ENCODE measurements at places on chromosomes 4 and X.

- DNase-seq = no peak
These were observed 7.1 kb downstream of the ATP5ME start for GRCh38 chr4:666822-667544.

GRCh38 chr4:21885770-21886169 is 62.8 kb downstream of the KCNIP4 start:
- DNase-seq = no peak

DNA sequence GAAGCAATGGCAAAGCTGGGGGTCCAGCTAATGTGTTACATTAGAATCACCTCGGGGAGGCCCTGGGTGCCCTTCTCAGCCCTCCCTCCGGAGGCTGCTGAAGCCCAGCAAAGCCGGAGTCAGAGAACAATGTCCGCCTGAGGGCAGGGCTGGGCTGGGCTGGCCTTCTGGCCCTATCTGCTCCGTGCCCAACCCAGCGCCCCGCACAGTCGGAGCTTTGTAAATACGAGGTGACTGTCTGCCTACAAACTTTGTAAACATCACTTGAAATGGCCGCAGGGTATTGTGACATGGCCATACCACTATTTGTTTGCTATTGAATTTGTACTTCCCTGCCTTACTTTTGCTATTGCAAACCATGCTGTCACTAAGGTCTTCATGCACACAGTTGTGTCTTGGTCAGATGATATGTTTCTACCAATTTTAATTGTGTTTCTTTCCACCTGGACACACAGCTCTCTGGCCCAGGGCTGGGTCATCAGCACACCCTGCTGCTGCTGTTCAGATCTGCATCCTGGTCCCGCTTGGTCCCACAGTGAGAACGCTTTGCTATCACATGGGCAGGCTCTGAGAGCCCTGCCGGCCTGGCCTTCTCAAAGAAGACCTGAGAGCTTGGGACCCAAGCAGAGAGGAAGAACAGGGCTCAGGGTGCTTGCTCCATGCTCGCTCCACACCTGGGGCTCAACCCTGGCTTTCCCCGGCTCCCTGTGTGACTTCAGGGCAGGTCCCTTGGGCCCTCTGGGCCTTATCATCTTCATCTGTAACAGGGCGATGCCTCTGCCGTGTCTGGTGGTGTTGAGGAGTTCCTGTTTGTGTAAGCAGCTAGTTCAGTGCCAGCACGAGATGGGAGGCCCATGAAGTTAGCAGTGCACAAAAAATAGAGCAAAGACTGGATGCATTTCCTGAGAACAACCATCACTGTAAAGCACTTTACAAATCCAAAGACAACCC is 2.3 kb downstream of the S100P start:
- DNase-seq = no peak

DNA sequence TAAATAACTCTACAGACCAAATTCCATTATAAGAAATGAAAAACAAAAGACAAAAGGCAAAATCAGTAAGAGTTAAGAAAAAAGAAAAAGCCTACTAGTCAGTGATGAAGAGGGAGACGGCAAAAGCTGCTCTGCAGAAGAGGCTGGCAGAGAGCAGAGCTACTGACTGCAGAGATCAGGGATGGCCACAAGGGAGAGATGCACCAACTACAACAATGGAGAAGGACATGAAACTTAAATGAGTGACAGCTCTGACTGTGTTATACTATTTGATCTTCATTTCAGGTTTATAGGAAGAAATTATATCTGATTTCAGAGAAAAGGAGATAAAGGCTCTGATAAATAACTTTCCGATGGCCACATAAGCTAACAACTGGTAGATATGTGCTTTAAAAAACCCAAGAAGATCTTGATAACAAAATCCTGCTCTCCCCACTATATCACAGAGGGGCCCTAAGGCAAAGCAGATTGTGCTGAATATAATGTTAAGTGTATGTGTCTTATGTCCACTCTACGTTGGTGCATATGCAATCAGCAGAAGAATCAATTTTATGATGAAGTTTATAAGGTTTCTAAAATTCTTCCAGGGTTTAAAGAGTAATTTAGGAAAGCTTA is 58.4 kb upstream of the COX18 start:
- DNase-seq = peak; percentile 53

DNA sequence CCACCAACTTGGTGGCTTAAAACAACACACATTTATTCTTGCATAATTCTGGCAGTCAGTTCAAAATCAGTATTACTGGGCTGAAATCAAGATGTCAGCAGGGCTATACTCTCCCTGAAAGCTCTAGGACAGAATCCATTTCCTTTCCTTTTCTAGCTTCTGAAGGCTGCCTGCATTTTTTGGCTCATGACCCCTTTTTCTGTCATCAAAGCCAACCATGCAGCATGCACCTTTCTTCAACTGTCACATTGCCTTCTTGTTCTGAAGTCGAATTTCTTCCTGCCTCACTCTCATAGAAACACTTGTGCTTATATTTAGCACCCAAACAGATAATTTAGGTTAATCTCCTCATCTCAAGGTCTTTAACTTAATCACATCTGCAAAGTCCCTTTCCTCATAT is 79.8 kb upstream of the PPP1R2C start:
- DNase-seq = no peak

DNA sequence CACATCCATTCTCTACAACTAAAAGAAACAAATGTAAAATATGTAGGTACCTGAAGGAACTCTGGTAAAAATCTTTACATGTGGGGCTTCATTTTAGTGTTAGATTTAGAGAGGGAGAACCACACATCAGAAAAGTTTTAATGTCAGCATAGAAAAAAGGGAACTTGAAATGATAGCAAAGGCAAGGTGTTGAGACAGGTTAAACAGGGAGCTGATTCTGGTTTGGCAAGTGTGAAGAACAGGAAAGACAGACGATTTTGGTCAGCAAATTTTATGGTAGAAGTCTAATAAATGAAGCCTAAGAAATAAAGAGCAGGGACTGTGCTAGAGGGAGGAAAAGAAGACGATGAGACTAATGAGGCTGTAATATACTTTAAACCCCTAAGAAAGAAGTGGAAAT is 67.6 kb upstream of the COX18 start:
- DNase-seq = no peak

GRCh38 chrX:38018766-38019425 is 12.5 kb downstream of the SYTL5 start:
- no peak for DNase-seq

DNA sequence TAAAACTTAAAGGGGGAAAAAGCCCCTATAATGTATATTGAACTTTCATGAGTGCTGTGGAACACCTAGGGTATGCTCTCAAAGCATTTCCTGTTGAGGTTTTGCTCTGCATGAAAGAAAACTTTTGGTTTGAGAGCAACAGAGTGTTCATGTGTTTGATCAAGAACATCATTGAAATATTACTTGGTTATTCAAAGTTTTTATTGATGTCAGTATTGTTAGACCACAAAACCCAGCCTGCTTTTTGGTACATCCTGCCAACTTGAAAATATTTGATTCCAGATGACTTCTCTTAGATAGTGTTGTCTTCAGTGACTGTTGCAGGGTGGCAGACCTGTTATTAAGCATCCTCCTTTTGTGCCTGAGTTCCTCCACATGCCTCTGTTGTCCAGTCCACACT is 68.0 kb downstream of the N4BP2 start:
- DNase-seq = no peak

GRCh38 chrX:111719426-111720210 is 38.6 kb downstream of the ALG13 start:
- no peak for DNase-seq

DNA sequence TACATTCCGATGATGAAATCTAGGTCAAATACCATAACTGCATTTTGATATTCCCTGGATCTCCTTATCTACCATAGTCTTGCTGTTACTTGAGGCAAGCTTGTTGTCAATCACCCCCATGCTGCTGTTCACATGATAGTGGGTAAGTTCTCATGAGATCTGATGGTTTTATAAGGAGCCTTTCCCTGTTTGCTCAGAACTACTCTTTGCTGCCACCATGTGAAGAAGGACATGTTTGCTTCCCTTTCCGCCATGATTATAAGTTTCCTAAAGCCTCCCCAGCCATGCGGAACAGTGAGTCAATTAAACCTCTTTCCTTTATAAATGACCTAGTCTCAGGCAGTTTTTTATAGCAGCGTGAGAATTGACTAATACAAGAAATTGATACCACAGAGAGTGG is 432.0 kb downstream of the GLUD2 start:
- DNase-seq = no peak

DNA sequence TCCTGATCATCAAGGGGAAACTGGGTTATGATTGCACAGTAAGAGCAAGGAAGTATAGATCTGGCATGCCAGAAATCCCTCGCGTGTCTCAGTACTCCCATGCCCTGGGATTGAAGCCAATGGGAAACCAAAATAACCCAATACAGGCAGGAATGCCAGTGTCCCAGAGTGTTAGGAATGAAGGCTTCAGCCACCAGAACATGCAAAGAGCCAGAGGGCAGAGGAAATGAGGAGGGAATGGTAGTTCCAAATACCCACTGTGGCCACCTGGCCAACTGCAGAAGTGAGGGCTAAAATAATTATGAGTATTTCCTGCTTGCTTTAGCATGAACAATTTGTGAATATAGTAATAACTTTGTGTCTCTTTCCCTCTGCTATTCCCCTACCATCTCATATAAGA is 12.2 kb downstream of the MTNR1A start:
- no peak for DNase-seq

GRCh38 chr4:2417765-2418649 is at the start of gene ZFYVE28:
TSS of gene ZFYVE28 (minus strand) at chr4:2418645. CDS start at chr4:2418323, 322 bp downstream.
- no peak for DNase-seq

DNA sequence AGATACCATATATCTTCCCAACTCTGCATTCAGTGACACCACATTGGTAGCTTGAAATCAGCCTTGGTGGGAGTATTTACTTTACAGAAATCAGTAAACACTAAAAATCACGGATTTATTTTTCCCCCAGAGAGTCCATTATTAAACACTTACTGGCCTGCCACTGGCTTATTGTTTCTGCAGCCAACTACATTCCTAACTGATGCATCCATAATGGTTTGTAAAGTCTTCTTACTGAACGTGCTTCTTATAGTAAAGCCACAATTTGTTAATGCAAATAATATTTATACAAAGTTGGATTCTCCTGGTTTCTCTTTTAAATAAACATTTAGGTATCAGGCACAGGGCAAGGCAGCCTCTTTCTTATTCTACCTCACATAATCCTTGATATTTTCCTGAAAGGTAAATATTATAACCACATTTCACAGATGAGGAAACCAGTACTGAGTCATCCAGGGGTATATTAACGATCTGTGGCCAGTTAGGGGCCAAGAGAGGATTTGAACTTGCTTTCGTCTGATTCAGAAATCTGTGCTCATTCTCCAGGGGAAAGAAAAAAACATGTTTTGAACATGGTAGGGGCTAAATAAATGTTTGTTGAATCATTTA is 136.5 kb downstream of the RAB28 start:
- DNase-seq = no peak

GRCh38 chr4:187469627-187470026 is 525.9 kb upstream of the ZFP42 start:
- DNase-seq = no peak

- DNase-seq = no peak
These were observed 88.9 kb downstream of the ZNF674 start for GRCh38 chrX:46456125-46456922.

All from D341Med (cell line).